ENCODE measurements at places on chromosomes 6 and 20. TPM values are rescaled to one million over a fixed set of nuclear protein-coding genes. Genes with fewer than 3 reads are reported as not detected.

DNA sequence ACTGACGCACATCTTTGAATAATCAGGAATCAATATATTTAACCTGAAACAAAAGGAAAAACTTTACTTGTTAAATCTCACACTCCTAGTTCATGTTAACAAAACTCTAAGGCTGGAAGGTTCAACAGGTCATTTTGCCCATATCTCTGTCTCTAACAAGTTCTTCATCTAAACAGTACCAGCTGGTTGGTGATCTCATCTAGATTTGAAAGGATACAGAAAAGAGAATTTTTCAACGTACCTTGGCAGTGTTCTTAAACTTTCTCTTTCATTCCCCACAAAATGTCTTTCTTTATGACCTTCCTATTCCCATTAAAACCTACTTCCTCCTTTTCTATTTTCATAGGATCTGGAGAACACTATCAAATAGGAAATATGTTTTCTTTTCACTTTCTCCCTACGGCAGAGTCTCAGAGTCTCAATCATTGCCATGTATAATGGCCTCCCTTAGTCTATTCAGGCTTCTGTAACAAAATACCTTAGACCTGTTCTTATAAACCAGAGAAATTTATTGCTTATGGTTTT, 111.3 kb downstream of the TBX18 start:
- H3K4me3 ChIP-seq = no peak overlapping the region
- H3K4me1 ChIP-seq = peaks cover 24% of the 10 kb centered on the region
- no peak for DNase-seq
- H3K36me3 ChIP-seq = no peaks in the 10 kb centered on the region
- no peaks in the 10 kb centered on the region for H3K27me3 ChIP-seq
- H3K27ac ChIP-seq = peak overlapping the region; percentile 10

The AGPAT4 gene
- total RNA-seq = 21.5 TPM

The CCN5 gene
- total RNA-seq = not detected

DNA sequence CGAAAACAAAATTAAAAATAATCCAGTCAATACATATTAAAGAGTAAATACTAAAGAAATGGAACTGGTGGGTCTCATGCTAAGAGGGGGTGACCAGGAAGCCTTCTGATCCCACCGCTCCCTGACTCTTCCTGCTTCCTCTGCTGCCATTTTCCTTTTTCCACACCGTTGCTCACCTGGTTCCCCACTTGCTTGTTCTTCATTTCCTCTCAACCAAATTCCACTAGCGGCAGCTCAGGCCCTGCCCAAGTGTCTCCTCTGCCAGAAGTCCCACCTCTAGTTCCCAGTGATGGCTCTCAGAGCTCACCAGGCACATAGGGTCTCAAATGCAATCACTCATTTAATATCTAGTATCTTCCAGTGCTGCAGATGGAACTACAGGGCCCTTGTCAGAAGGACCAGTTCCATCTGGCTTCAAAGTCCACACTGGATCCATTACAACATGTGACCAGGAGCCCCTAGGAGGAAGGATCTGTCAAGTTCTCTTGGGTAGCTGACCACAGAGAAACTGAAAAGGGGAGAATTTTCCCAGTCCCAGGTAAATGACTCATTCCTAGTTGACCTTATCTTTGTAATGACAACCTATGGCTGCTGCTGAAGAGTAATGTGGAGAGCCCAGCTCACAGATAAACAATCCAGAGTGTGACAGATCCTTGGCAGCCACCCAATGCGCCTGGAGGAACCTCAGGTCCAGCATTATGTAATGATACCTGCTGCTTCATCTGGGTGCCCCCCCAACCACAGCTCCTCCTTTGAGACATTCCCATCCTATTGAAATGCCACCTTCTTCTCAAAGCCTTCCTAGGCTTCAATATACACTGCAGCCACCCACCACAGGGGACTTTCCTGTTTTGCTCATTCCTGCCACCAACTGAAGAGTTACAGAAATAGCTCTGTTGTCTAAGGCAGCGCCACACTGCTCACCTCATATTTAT, 38.2 kb downstream of the ELMO2 start:
- no peaks in the 10 kb centered on the region for H3K27me3 ChIP-seq
- H3K4me1 ChIP-seq = peaks cover 12% of the 10 kb centered on the region
- no peak overlapping the region for H3K27ac ChIP-seq
- DNase-seq = no peak
- H3K36me3 ChIP-seq = peaks cover 40% of the 10 kb centered on the region

- DNase-seq = no peak
- no peak overlapping the region for H3K27ac ChIP-seq
- H3K4me3 ChIP-seq = no peak overlapping the region
- no peaks in the 10 kb centered on the region for H3K36me3 ChIP-seq
- H3K4me1 ChIP-seq = no peaks in the 10 kb centered on the region
Observed at GRCh38 chr20:7758406-7758805, 181.9 kb downstream of the HAO1 start.

The LINC00237 gene
- total RNA-seq = not detected

The BANF2 gene
- total RNA-seq = not detected

The FAM83C gene
- not detected for total RNA-seq

The UTRN gene
- 148 TPM for total RNA-seq

DNA sequence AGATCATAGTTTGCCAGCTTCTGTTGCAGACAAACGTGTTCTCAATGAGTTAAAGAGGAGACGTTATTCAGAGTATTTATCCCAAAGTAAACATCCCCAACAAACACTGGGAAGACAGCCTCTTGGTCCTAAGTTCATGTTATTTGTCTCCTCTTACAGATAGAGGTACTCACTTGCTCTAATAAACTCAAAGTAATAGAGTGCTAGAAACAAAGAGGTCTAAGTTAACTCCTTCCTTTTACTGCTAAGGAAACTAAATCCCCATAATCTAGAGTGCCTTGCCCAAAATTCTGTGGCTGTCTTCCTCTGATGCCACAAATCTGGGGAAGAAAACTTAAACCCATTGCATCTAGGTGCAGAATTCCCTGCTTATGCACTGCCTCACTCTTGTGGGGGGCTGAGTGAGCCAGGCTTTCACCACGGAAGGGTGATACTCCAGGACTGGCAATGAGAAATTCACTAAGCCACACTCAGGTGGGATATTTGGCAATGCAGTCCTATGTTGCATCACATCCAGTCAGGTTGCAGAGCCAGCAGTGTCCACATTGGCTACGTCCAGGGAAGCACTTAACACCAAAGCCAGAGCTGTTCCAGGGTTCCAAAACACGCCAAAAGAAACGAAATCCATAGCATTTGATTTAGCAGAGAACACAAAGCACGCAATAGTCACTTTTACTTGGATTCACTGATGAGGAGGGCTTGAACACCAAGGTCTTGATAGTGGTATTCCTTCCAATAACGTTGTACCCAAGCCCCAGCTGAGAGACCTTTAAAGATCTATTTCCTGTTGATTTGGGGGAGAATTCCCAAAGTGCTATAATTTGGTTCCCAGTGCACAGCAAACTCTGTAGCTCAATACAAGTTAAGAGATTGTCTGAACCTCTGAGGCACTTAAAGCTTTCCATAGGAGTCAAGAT, 81.0 kb upstream of the FOXQ1 start:
- no peak overlapping the region for H3K4me3 ChIP-seq
- no peaks in the 10 kb centered on the region for H3K4me1 ChIP-seq
- no peak for DNase-seq

The TRDN gene
- 0.20 TPM for total RNA-seq

DNA sequence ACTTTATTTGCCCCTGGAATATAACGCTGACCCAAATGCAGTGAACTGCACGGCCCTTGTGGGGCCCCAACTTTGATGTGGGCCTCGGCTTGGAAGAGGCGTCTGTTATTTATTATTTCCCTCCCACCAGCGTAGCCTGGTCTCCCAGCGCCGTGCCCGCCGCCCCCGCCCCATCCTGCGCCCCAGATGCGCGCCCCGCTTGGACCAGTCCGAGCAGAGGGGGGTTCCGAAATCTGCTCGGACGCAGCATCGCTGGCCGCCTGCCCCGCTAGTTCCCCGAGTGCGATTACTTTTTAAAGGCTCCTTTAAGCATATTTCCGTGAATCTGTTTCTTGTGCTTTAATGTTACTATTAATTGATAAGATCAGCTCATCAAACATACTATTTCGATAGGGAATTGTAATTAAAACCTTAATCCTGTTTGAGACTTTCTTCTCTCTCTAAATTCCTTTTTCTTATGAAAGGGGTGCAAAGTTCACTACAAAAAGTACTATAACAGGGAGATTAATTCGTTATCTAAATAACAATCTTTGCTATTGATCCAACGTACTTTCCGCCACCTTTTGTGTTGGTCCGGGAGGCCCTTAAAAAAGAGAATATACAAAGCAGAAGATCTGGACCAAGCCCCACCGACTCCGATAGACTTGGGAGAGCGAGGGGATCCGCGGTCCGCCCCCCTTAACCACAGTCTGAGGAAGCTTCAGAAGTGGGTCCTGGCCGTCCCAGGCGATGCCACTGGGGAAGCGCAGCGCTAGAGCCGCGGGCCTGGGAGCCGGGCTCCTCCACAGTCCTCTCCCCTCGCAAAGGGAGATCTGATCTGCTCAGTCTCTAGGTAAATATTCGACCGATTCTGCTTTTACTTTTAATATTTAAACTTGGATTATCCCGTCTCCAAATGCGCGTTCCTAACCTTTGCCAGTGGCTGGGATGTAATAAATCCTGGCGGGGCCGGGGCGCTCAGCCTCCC, 10.2 kb downstream of the POU3F2 start:
- no peaks in the 10 kb centered on the region for H3K36me3 ChIP-seq
- H3K4me1 ChIP-seq = peaks cover 15% of the 10 kb centered on the region
- no peak for DNase-seq
- no peak overlapping the region for H3K27ac ChIP-seq
- peaks cover 97% of the 10 kb centered on the region for H3K27me3 ChIP-seq

DNA sequence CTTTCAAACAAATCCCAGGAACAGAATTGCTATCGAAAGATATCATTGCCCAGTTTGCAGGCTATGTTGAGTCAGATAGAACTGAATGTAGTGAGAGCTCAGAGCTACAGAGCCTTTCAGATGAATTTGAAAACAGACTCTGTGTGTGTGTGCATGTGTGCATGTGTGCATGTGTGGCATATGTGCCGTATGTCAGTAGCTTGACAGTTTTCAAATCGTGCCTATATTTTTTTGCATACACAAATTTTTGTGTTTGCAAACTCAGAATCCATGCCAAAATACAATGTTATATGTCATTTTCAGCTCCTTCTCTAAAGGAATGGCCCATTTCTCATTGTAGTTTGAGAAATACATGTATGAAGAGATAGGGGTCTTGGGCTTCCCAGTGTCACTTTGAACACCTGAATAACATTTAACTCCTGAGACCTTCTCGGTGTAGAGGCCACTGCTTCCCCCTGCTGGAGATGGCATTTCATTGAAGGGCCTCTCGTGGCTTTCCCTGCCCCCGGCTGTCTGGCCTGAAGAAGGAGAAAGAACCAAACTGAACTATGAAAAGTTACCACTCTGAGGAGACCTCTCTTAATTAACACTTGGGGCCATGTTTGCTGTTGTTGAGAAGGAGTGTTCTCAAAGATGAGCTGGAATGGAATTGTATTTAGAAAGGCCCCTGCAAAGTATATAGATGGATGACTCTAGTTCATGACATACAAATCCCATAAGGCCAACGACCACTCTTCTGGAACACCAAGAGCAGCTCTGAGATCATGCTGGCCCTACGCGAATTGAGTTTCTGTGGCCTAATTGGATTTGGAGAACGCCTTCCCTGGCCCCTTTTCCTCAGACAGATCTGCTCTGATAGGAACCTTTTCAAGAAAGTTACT, 58.7 kb downstream of the VAPB start:
- H3K4me3 ChIP-seq = no peak overlapping the region
- peak overlapping the region; percentile 14 for H3K27ac ChIP-seq
- peaks cover 26% of the 10 kb centered on the region for H3K36me3 ChIP-seq
- DNase-seq = peak; percentile 56
- peaks cover 14% of the 10 kb centered on the region for H3K4me1 ChIP-seq

DNA sequence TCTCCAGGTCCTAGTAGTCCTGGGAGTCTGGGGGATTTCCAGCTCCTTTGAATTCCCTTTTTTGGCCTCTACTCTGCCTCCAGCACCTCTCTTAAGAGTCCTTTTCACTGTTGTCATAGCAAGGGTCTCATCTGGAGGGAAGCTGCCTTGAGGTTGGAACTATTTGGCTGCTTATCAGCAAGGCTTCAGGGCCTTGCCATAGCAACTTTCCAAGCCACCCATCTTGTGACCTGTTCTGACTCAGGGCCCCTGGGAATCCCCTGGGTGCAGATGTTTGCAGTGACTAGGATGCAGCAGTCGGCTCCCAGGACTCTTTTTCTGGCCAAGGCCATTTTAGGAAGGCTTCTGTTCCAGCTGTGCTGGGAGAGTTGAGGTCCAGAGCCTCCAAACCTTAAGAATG, 12.4 kb downstream of the PKIG start:
- no peak overlapping the region for H3K4me3 ChIP-seq
- peaks cover 33% of the 10 kb centered on the region for H3K36me3 ChIP-seq
- DNase-seq = no peak
- H3K27me3 ChIP-seq = no peaks in the 10 kb centered on the region
- H3K27ac ChIP-seq = peak overlapping the region; percentile 84
- H3K4me1 ChIP-seq = peaks cover 41% of the 10 kb centered on the region

The NRN1 gene
- total RNA-seq = not detected

The PBOV1 gene
- not detected for total RNA-seq

- H3K27me3 ChIP-seq = peaks cover 51% of the 10 kb centered on the region
- H3K4me3 ChIP-seq = no peak overlapping the region
- H3K4me1 ChIP-seq = no peaks in the 10 kb centered on the region
- no peak overlapping the region for H3K27ac ChIP-seq
Observed at GRCh38 chr6:46719099-46719498, 16.1 kb downstream of the PLA2G7 start.

GRCh38 chr20:36155991-36156390, 1.5 kb downstream of the EPB41L1 start:
- H3K36me3 ChIP-seq = no peaks in the 10 kb centered on the region
- no peak for DNase-seq
- no peaks in the 10 kb centered on the region for H3K27me3 ChIP-seq
- H3K4me3 ChIP-seq = no peak overlapping the region
- H3K4me1 ChIP-seq = peaks cover 23% of the 10 kb centered on the region

- H3K4me3 ChIP-seq = no peak overlapping the region
- H3K27me3 ChIP-seq = peaks cover 21% of the 10 kb centered on the region
- DNase-seq = no peak
- peaks cover 2% of the 10 kb centered on the region for H3K4me1 ChIP-seq
- H3K27ac ChIP-seq = no peak overlapping the region
Observed at GRCh38 chr6:32814145-32814544, 2.7 kb downstream of the HLA-DOB start.

The EGFL8 gene
- 45.7 TPM for total RNA-seq

GRCh38 chr6:33770124-33770832, 18.7 kb downstream of the LEMD2 start:
- peaks cover 36% of the 10 kb centered on the region for H3K4me1 ChIP-seq
- no peak overlapping the region for H3K4me3 ChIP-seq
- peak overlapping the region; percentile 41 for H3K27ac ChIP-seq

- peaks cover 4% of the 10 kb centered on the region for H3K4me1 ChIP-seq
Observed at GRCh38 chr20:4966826-4967751, 34.2 kb downstream of the SLC23A2 start.

The DEF6 gene
- total RNA-seq = 9.3 TPM

The CCNC gene
- 55.5 TPM for total RNA-seq

All from mesothelial cell of epicardium (in vitro differentiated cells).